ENCODE measurements at places on chromosomes 1 and 21.

DNA sequence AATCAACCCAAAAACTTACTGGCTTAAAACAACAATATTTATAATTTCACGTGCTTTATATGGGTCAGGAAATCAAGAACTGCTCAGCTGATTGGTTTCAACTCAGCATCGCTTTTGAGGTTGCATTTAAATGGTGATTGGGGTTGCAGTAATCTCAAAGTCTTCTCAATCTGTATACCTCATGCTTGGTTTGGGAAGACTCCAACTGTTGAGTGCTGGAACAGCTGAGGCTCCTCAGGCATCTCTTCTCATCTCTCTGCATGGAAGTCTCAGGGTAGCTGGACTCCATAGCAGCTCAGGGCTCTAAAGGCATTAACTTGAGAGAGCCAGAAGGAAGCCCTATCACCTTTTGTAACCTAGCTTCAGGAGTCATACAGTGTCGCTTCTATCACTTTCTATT is 35.1 kb downstream of the AK5 start:
- DNase-seq: no peak

DNA sequence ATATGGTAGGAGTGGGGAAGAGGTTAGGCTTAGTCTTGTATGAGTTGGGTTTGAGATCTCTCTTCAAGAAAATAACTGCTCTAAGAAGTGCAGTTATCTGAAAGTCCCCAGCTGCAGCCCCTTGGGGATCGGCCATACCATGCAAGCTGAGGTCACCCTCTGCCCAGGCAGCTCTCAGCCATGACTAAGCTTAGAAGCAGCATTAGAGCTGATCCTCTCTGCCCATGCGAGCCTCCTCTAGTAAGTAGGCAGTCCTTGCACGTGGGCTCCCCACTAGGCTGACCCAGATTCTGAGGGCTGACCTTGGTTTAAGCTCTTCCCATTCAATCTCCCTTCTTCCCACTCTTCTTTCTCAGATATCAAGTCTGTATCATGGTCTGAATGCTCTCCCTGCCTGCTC is 121.0 kb upstream of the UBE2U start:
- DNase-seq: no peak

DNA sequence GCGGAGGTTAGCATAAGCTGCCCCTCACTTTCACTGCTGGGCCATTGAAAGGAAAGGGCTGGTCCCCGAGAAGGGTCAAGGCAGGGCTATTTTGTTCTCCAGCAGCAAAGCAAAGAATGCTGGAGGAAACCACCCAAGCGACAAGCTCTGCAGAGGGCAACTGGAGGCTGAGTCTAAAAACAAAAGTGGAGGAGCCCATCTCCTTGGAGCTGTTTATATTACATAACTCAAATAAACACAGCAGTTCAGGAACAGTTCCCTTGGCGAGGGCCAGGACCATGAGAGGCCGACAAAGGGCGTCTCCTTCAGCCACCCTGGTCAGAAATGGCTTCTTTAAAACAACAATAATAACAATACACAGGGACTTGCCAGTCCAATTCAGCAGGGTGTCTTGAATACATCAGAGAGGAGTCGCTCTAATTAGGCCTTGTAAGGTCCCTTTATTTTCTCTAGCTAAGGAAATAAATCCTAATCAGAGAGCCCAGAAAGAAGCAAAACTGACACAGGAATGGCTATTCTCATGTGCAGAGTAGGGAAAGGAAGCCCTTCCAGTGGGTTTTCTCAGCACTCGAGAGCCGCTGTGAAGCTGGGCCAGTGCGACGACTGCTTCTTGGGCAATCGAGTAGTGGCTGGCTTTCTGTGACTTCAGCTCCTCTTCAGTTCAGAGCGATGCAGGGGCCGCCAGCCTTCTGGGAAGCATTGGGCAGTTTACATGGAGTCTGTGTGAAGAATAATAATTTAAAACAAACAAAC is 57.0 kb upstream of the TARBP1 start:
- DNase-seq: no peak

- peak; percentile 86 for DNase-seq
Measured at GRCh38 chr1:203282720-203283542, 22.4 kb upstream of the BTG2 start.

DNA sequence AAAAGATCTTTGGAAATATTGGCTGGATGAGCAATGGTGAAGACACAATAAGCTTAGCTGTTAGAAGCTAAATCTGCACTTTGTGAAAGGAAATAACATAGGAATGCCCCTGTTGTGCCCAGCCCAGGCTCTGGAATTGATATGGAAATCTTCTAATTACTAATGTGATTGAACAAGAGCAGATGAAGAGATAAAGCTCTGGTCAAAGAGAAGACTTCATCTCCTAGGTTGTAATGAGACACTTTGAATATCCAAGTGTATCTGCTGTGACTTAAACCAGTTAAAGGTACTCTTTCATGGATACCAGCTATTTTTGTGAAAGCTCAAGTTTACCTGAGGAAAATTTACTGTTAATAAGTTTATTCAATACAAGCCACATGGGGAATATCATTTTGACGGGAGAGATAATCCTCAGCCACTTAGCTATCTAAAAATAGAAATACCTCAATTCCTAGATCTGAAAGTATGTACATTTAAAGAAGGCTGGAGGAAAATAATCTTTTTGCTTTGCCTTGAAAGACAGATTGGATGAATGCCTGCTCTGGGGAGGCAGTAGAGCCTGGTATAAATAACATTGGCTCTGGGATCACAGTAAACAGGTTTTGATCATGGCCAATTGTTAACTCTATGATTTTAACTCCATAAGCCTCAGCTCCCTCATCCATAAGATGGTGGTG is 494.0 kb upstream of the B3GALT2 start:
- DNase-seq: no peak

GRCh38 chr1:17109892-17110554 is 9.2 kb downstream of the PADI2 start:
- no peak for DNase-seq

DNA sequence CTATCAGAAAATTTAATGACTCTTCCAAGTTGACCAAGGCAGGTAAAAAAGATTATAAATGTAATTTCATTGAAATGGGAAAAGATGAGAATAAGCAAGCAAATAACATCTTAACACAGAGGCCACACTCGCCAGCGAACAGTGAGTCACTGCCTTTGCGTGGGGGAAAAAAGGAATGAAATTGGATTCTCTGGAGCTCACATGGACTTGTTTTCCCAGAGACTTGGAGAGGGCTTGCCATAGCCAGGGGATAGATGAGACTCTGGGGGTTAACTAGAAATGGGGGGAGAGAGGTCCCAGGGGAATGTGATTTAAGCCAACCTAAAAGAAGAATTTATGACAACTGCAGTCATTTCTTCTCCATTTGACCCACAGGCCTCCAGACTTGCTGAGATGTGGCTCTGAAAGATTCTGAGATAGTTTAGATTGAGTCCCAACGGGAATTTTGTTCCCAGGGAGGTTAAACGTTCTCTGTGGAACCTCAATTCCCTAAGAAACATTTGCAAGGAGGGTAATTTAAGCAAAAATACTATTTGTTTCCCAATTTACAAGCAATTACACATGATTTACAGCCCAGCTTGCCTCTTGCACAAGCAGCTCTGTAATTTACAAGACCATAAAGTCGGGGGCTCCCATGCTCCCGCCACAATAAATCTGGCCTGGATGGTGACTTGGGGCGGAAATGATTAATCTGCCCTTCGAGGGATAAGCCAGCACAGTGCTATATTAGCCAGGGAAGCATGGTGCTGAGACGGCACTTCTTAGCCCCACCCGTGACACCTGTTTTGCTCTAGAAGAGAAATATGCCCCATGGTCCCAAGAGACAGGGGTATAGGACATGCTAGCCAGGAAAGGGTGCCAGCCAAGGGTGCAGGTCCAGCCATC is 68.8 kb downstream of the GRIK3 start:
- no peak for DNase-seq

DNA sequence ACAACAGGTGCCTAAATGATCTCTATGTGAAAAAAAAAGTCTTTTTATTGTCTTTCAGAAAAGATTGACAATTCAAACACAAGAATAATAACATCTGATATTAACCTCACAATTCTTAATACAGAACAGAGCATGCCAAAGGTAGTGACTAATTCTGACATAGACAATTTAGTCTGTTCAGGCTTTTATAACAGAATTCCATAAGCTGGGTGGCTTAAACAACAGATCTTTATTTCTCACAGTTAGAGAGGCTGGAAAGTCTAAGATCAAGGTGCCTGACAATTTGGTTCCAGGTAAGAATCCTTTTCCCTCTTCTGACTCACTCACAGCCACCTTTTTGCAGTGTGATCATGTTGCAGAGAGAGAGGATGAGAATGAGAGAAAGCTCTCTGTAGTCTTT is 27.0 kb downstream of the DPYD start:
- no peak for DNase-seq

- no peak for DNase-seq
Measured at GRCh38 chr1:51535006-51535592, 16.0 kb upstream of the EPS15 start.

- DNase-seq: no peak
Measured at GRCh38 chr1:228935198-228935663, 200.0 kb downstream of the RHOU start.

DNA sequence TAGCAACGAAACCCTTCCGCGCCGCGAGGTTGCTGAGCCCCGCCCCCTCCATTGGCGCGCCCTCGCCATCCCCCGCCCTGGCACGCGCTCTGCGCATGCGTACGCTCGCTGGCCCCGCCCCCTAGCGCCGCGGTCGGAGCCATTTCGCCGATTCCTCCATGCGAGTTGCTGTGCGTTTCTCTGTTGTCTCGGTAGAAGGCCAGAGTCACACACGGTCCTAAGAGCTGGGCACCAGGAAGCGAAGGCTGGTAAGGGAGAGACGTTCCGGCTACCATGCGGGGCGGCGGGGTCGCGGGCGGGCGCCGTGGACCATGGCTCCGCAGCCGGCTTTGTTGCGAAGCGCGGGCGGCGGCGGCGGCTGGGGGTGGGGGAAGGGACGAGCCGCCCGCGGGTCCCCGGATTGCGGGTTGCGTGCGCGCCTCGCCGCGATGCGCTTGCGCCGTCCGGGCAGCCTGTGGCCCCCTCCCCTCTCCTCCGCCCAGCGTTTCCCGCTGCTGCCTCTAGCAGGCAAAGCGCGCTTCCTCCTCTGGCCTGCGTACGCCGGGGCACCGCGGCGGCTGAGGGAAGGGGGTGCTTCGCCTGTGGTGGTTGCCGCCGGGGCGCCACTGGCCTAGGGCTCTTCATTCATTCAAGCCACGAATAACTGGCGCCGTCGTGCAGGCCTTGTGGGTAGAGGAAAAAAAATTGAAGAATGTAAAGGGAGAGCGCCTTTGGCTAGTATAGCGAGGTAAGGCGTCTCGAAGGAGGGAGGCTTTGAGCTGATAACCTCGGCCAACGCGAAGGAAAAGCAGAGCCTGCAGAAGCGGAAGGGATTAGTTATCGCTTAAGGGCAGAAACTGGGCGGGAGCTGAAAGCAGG is at the start of gene DHX9:
Gene DHX9, plus strand, starts transcription at position 139 of the 858 bp plus-strand sequence. CDS start 3,220 bp downstream, outside the sequence.
- DNase-seq: peak; percentile 63

DNA sequence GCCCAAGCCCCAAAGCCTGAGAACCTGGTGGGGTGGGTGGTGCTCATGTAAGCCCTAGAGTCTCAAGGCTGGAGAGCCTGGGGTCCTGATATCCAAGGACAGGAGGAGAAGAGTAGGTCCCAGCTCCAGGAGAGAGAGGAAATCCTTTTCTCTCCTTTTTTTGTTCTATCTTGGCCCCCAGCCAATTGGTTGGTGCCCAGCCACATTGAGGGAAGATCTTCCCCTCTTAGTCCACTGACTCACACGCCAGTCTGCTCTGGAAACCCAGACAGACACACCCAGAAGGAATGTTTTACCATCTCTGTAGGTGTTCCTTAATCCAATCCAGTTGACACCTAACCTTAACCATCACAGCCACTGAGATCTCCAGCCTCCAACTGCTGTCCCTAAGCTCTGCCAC is 16.2 kb upstream of the LIN9 start:
- DNase-seq: no peak

- no peak for DNase-seq
Measured at GRCh38 chr1:54970901-54971300, 9.5 kb upstream of the TMEM61 start.

DNA sequence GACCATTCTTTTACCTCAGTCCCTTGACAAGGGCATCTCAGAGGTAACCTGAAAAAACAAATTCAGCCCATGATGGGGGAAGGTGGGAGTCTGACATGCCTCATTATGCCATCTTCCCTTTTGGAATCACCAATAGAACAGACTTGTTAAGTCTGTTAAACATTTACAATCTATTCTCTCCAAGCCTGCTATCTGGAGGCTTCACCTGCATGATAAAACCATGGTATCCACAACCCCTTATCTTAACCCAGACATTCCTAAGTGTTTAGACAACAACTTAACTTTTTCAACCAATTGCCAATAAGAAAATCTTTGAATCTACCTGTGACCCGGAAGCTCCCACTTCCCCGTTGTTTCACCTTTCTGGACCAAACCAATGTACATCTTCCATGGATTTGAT is 233.0 kb upstream of the CACYBP start:
- DNase-seq: no peak

GRCh38 chr1:90027281-90027680 is 32.4 kb downstream of the ZNF326 start:
- no peak for DNase-seq

GRCh38 chr1:67850151-67850551 is 16.9 kb upstream of the GNG12 start:
- DNase-seq: no peak

DNA sequence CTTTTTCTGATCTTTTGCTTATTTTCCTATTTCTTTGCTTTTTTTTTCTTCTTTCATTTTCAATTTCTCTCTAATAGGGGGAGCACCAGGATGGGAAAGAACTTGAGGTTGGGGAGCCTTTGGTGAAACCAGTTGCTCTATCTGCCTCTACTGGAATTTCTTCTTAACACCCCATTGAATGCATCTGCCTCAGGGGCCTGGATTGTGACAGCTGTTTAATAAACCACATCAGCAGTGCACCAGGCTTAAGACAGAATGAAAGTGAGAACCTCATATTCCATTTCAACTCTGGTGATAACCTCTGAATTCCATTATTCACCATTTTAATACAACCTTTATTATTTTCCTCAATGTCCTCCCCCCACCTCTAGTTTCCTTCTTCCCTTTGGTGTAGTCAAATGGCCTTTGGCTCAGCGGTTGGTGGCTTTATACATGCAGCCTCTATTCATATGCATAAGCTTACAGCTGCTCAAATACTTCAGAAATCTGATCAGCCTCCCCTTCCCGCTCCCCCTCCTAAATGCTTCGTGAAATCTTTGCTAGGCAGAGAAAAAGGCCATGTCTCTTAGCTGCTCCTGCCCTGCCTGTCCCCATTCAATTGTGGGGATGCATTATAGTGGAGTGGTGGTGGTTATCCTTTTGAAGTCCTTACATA is 537.3 kb upstream of the PLXNA2 start:
- no peak for DNase-seq

GRCh38 chr1:181062836-181063428 is 25.6 kb upstream of the IER5 start:
- peak; percentile 62 for DNase-seq

- DNase-seq: peak; percentile 15
Measured at GRCh38 chr1:14820295-14821085, 222.0 kb downstream of the KAZN start.

GRCh38 chr1:17772615-17773212 is 17.6 kb downstream of the ACTL8 start:
- DNase-seq: no peak
